Activated CD4-positive, CD25-positive, alpha-beta regulatory T cell treated with anti-CD3 and anti-CD28 coated beads, Interleukin-2, amount 50 U/mL, for 72 hours (primary cell): ENCODE measurements at places on chromosomes 1 and 21.
A peak's percentile ranks its signal among the peaks of the same experiment; 100 is the strongest.

GRCh38 chr1:155226910-155227260, 18.4 kb downstream of the MTX1 start:
- DNase-seq, result peak; percentile 61

GRCh38 chr1:172679000-172679772, 20.3 kb downstream of the FASLG start:
- DNase-seq, result no peak

- no peak for DNase-seq
Measured at GRCh38 chr1:12475530-12475934, 142.5 kb downstream of the DHRS3 start.

DNA sequence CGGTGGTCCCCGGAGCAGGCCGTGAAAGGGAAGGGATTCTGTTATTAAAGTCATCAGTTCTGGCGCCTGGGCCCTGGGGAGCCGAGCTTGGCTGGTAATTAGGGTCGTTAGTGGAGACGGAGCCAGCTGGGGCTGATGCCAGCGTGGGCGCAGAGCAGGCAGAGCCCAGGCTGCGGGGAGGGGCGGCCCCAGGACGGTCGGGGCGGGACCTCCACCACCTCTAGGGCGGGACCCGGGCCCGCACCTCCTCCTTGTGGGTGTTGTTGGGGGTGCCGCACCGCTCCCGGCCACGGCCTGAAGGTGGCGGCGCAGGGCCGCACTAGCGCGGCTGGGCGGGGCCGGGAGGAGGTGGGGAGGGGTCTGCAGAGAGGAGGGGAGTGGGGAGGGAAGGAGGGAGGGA, 470.6 kb downstream of the PTPRU start:
- no peak for DNase-seq

- DNase-seq, result peak; percentile 77
Measured at GRCh38 chr1:2555634-2556276, 416 bp upstream of the TNFRSF14 start.

GRCh38 chr1:143698016-143698415, 273.8 kb downstream of the FAM72C start:
- no peak for DNase-seq

- no peak for DNase-seq
Measured at GRCh38 chr1:218273762-218274479, 11.2 kb upstream of the RRP15 start.

DNA sequence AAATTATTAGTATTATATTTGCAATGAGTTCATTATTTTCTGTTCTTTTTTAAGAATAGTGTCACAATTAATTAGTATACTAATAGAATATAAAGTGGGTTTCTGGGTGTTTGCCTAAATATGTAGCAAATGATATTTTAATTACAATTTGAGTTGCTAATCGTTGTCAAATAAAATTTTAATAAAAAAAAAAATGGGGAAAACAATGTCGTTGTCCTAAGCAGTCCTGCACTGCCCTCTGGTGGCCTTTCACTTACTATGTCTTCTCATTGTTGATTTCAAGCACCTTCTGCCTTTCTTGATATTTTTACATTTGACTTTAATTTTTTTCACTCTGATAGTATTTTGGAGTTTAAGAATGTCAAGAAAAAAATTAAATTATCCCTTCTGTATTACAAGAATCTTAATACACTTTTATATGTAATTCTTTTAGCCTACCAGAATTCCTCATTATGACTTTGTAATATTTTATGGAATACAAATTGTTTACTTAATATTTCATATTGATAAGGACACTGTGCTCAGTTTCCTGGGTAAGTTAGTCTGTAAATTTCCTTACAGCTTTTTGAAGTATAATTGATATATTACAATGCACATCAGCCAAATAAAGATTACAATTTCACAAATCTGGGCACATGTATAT, 104.5 kb upstream of the FMN2 start:
- no peak for DNase-seq

GRCh38 chr1:59146651-59147358, 150.1 kb upstream of the FGGY start:
- DNase-seq, result peak; percentile 49

DNA sequence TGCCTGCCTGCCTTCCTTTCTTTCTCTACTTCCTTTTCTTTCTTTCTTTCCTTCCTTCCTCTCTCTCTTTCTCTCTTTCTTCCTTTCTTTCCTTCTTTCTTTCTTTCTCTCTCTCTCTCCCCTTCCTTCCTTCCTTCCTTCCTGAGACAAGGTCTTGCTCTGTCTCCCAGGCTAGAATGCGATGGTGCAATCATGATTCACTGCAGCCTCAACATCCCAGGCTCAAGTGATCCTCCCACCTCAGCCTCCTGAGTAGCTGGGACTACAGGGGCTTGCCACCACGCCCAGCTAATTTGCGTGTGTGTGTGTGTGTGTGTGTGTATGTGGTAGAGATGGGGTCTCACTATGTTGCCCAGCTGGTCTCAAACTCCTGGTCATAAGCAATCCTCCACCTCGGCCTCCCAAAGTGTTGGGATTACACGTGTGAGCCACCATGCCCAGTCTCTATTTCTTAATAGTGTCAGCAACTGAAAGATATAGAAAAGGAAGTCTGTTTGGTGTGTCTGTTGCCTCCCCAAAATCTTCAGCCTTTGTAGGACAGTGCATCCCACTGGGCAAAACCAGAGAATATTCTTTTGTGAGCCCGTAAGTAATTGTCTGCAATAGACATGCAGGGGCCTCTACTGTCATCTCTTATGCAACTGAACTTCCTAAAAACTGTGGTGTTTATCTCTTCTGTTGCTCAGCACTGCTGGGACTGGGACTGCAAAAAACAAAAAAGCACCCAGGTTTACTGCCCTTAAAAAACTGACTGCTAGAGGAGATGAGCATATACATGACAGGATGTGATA, 20.9 kb upstream of the RAB4A start:
- DNase-seq, result no peak

GRCh38 chr1:181503171-181503810, 20.0 kb downstream of the CACNA1E start:
- DNase-seq, result no peak

DNA sequence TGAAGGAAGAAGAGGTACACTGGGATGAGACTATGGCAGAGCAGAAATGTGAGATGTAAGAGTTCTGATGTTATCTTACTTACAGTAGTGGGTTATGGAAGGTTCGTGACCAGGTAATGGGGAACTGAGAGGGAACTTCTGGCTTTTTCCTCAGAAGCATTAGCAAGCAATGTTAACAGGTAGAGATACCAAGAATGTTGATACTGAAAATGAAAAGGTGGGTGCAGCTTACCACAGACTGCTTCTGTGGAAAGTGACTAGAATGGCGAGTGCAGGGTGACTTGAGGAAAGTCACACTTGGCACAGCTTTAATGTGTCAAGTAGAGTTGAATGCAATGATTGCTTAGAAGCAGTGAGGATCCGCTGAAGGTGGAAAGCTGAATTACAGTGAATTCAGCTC, 70.8 kb downstream of the PLA2G4A start:
- DNase-seq, result no peak

GRCh38 chr1:172293429-172293828, 127.1 kb upstream of the C1orf105 start:
- DNase-seq, result no peak

GRCh38 chr1:9020305-9020704, 5.9 kb downstream of the SLC2A7 start:
- DNase-seq, result no peak

DNA sequence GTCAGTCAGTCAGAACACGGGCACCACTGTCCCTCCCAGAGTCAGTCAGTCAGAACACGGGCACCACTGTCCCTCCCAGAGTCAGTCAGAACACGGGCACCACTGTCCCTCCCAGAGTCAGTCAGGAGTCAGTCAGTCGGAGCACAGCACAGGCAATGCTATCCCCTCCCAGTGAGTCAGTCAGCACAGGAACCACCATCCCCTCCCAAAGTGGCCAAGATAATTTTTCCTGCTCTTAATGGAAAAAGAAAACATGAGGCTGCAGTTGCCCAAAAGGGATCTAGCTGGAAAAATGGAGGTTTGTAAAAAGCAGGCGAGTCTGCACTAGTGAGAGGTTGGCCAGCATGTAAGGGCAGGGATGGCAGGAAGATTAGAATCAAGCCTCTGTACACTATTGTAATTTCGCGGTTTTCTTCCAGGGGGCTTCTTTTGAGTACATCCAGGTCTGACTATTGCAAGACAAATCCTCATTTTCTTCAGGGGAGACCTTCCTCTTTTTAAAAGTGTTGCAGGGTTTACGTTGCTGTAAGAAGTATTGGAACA, 213.8 kb downstream of the SIPA1L2 start:
- DNase-seq, result no peak

- DNase-seq, result no peak
Measured at GRCh38 chr1:84271441-84272151, 29.9 kb upstream of the SAMD13 start.

GRCh38 chr1:54965624-54966340, 14.6 kb upstream of the TMEM61 start:
- DNase-seq, result no peak

- DNase-seq, result no peak
Measured at GRCh38 chr1:30650968-30651320, 72.4 kb downstream of the MATN1 start.

DNA sequence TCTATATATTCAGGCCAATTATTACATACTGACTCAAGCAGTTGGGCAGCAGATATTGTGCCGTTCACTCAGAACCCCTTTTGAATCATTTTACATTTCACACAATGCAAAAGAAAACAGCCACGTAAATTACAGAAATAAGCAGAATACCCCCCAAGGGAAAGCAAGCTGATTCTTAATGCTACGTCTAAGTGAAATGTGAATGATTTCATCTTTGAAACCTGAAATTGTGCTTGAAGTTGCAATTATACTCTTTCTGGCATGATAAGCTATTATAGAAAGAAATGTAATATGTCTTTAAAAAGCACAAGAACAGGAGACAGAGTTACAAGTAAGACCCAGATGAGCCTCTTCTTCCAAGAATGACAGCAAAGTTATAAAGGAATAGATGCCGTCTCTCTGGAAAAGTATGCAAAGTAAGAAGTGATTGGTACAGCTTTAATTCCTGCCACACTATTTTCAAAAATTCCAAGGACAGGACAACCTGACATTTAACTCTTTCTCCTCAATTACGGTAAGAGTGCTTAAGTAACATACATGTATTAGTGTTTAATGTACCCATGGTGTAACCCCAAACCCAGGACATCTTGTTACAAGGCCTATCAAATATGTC, 891.5 kb upstream of the ADGRL2 start:
- DNase-seq, result no peak

- DNase-seq, result no peak
Measured at GRCh38 chr1:99146129-99146848, 118.0 kb upstream of the PLPPR4 start.

- DNase-seq, result no peak
Measured at GRCh38 chr1:153805042-153805745, 30.0 kb downstream of the SLC27A3 start.

DNA sequence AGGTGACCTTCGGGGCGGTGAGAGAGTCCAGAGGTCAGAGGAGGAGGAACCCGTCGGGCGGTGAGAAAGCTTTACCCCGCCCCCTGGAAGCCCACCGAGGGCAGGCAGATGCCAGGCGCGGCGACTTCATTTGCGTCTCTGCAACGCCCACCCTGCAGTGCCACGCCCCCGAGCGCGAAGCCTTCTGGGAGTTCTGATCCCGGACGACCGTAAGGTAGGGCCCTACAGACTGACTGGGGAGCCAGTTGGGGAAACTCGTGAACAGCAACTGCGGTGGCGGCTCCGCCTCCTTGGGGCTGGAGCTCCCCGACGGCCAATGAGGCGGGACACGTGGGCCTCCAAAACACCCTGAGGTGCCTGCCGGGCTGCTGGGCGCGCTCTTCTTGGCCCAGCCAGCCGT, 46.0 kb upstream of the EDARADD start:
- no peak for DNase-seq

- no peak for DNase-seq
Measured at GRCh38 chr1:108947871-108948525, 15.3 kb downstream of the CLCC1 start.

GRCh38 chr1:38420666-38421065, 374.1 kb upstream of the POU3F1 start:
- DNase-seq, result no peak

DNA sequence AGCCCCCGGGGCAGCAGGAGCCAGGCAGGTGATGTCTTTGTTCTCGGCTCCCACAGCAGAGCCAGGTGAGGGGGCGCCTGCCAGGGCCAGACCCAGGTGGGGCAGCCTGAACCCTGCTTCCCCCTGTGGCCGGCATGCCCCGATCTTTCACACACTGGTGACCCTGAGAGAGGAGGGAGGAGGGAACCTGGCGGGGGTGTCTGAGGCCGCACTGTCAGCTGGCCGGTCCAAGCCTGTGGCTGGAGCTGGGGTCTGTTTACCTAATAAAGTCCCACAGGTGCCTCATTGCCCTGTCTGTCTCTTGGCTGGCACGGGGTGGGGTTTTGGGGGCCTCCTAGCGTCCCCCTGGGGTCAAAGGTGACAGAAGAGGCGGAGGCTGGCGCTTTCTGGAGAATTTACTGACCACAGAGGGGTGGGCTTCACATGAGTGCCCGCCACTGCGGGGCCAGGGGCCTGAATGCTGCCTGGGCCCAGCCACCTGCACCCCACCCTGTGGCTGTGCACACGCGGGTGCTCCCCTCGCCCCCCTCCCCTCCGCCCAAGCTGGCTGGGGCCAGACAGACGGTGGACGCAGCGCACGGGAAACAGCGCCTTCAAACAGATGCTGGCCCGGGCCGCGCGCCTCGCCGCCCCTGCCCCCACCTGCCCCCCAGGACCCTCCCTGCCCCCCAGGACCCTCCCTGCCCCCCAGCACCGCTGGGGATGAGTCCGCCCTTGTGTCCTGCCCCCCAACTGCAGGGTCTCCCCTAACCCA, 5.8 kb downstream of the TMEM240 start:
- DNase-seq, result no peak

DNA sequence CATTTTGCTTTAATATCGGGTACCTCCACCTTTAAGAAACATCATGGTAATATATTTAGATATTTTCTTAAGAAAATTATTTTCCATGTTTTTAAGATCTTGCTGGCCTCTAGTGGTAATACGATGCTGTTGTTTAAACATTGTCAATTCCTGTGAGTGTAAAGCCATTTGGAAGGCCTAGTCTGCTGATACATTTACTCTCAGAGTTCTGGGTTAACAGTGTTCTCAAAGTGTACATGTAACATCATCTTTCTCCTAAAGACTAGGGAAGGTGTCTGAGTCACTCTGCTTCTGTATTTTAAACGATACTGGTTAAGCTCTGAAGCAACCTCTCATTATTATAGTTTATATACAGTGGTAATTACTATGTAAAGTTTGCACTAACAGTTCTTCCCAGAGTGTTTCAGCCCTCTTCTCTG, 189.1 kb downstream of the RASAL2 start:
- DNase-seq, result no peak

DNA sequence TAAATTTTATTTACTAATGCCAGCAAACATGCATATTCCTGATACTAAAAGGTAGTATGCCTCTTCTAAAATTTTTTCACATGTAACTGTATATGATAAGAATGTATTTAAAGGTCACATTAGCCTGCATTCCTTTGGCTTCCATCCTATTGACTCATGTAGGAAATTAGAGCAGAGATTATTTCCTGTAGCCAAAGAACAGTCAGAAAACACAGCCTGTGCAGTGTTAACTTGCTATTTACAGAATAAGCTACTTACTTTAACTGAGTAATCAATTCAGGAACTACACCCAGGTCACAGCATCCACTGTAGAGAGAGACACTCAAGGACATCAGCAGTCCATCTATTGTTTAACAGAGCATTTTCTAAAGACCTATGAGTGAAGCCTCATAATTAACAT, 154.5 kb upstream of the ADGRL4 start:
- no peak for DNase-seq

GRCh38 chr21:42659416-42660117, 6.1 kb downstream of the PDE9A start:
- no peak for DNase-seq
